Activated T-helper 1 cell treated with anti-CD3 and anti-CD28 coated beads, Interleukin-12 subunit alpha, Interleukin-12 subunit beta, Interleukin-2, Interleukin-4 antibody, amounts not matched to agents 30 ng/mL and 10 ng/mL and 1 ng/mL, durations not matched to agents 14 hours and 24 hours and 36 hours (primary cell): ENCODE measurements at places on chromosomes 1 and 21.

- no peak for DNase-seq
These were observed 82.8 kb upstream of the SOX13 start for GRCh38 chr1:203990118-203990517.

DNA sequence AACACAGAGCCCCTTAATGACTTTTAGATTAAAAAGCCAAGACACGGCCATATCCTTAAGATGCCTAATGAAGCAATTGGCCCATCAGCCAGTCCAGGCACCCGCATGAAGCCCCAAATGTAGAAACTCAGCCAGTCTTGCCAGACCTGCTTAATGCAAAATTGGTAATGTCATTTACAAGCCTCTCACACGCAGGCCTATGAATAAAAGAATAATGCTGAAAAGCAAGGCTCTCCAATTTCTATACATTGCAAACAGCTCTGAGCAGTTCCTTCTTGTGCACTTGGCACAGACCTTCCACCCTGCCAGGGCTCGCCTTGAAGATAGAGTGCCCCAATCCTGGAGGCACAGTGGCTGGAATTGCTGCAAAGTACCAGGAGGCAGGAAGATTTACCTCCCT, 498.9 kb downstream of the NPHP4 start:
- DNase-seq, result no peak

- DNase-seq, result no peak
These were observed 11.8 kb downstream of the DRAM2 start for GRCh38 chr1:111127923-111128643.

- no peak for DNase-seq
These were observed 22.2 kb upstream of the EPHB2 start for GRCh38 chr1:22688466-22688865.

DNA sequence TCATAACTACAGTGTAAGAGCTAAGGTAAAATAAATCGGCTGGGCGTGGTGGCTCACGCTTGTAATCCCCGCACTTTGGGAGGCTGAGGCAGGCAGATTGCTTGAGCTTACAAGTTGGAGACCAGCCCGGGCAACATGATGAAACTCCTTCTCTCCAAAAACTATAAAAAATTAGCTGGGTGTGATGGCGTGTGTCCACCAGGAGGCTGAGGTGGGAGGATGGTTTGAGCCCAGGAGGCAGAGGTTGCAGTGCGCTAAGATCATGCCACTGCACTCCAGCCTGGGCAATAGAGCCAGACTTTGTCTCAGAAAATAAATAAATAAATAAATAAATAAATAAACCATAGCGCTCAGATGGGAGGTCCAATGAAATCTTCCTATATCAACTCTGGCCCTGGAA, 16.7 kb upstream of the FAM110D start:
- DNase-seq, result no peak

GRCh38 chr1:38693031-38693430, 166.5 kb downstream of the RRAGC start:
- DNase-seq, result no peak

- no peak for DNase-seq
These were observed 86.1 kb upstream of the ZNF326 start for GRCh38 chr1:89908672-89909436.

DNA sequence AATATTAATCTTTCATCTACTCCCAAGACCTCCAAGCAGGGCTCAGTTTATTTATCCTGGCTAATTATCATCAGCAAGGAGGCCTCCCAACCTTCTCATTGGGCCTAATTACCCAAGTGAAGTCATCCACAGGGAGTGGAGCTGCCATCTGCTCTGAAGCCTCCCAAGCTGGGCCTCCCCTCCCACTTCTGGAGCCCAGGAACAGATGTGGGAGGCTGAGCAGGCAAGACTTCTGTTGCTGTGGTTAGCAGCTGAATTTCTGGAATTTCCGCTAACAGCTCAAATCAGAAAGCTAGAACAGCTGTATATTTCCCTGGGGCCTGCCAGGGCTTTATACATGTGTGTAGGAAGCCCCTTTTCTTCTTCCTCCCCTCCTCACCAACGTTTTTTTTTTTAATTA, 127.5 kb downstream of the UCK2 start:
- no peak for DNase-seq

- DNase-seq, result no peak
These were observed 17.5 kb upstream of the LAMTOR5 start for GRCh38 chr1:110424699-110425611.

DNA sequence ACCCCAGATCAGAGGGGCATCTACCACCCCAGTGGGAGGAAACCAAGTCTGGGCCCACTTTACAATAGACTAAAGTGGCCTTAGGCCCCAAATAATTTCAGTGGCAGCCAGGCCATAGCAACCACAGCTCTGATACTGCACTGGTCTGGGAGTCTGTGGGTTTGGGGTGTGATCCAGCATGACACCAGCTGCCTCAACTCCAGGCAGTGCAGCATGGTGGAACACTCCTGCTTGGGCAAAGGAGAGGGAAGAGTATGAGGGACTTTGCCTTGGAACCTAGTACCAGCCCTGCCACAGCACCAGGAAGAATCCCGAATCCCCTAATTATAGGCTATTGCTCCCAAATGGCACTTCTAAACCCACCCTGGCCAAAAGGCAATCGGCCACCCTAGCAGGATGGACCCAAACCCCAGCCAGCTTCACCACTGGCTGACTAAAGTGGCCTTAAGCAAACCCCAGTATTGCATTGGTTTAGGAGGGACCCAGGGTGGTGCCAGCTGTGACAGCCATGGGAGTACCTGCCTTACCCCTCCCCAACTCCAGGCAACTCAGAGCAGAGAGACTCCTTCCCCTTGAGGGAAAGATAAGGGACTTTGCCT, 47.1 kb downstream of the PACC1 start:
- DNase-seq, result no peak

GRCh38 chr1:226646026-226646869, 92.8 kb downstream of the ITPKB start:
- no peak for DNase-seq

DNA sequence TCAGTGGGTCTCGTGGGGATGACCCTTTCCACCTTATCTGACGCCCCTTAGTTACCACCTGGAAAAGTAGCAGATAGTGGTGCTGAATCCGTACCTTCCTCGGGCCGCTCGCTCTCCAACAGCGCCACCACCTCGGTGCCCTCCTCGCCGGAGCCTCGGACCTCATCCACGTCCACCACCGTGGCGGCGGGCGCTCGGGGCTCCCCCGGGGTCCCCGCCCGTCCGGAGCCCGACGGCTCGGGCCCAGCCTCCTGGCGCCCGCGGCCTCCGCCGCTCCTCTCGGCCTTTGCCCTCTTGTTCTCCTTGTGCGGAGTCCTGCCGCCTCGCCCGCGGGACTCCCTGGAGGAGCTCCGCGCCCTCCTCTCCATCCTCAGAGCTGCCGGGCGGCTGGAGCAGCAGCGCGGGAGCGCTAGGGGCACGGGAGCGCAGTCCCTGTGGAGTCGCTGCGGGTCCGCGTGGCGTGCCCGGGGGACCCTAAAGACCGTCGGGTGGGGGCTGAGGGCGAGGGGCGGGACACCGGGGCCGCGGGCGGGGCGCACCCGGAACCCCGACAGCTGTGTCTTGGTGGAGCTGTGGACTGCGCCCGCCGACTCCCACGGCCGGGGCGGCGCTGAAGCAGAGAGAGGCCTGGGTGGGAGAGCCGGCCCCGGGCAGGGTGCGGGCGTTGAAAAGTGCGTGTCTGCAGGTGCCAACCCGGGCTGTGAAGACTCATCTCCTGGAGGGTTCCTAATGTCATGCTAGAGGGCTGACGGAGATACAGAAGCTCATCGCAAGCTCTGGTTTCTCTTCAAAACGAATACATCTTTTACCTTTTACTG, at the start of gene NPHS2:
TSS of gene NPHS2 (minus strand) at position 452 of the 818 bp plus-strand sequence. CDS start at position 368, 84 bp downstream.
- DNase-seq, result no peak

DNA sequence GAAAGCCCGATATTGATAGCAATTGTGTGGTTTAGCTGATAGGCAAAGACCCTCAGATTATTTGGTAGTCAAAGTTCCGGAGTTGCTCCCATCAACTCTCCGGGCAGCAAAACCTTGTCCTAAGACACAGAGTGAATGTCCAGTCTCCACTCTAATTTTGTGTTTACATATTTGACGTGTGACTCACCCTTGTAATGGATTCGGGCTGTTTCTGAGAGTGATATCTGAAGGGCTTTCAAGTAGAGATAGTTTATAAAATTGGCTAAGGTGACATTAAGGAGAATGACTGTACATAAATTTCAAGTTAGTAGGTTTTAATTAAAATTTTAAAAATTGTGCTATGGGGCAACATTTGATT, 154.2 kb downstream of the CNIH3 start:
- DNase-seq, result no peak

DNA sequence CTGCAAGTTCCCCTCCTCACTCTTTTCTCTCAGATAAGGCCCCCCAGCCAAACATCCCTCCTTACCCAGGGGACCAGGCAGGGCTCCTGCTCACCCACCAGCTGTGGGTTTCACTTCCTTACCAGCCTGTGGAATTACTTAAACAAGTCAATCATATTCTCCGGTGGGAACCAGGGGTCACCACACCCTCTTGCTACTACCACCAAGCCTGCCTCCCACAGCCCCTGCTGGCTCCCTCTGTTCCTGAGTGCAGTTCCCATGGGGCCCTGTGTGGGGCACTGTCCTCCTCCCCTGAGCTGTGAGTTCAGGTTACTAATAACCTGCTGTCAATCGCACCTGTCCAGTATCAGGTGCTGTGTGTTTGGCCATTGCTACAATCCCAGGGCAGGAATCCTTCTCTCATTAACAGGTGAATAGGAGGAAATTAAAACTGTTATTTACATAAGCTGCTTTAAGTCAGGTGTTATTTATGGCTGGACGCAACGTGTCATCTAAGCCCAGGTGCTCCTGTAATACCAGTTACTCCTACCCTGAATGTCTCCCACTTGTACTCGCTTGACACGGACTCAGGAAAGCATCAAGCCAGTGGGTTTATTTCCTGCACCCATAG, 53.1 kb upstream of the LBR start:
- no peak for DNase-seq

DNA sequence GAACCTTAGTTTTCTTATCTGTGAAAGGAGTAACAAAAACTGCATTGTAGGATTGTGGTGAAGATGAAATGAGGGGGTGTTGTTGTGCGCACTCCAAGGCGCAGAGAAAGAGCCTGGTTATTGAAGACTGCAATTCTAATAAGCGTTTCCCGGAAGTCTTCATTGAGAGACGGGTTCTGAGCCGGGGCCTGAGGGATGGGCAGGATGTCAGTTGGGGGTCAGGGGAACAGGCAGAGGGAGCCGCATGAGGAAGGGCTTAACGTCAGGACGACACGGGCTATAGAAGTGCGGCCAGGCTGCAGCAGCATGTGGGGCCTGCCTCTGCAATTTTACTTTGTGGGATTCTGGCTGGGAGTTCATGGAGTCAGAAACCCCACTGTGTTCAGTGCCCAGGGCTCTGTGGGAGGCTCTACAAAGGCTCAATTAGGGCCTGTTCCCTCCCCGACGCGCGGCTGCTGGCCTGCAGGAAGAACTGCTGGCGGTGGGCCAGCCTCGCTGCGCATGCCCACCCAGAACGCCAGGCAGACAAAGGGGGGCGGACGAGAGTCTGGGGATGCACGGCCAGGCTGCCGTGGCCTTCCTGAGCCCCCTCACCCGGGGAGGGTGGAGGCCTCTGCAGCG, 20.7 kb downstream of the TRIM62 start:
- no peak for DNase-seq

DNA sequence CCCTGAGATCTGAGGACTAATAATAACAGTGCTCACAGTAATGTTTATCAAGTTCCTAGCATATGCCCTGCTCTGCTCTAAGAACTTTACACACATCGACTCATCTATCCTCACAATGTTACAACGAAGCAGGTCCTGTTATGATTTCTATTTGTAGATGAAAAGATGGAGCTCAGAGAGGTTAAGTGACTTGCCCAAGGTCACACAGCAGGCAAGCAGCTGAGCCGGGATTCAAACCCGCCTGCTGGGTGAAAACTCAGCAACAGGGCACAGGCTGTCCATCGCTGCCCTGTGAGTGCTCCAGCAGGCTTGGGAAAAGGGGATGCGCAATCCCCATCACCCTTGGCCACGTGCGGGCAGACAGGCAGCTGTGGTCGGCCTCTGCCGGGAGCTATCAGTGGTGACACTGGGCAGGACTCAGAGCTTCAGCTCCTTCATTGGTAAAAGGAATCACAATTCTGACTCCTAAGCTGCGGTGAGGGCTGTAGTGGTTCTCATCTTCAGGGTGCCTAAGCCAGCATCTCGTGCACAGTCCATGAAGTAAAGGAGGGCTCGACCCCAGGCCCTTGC, 173.3 kb upstream of the KLHDC7A start:
- no peak for DNase-seq

DNA sequence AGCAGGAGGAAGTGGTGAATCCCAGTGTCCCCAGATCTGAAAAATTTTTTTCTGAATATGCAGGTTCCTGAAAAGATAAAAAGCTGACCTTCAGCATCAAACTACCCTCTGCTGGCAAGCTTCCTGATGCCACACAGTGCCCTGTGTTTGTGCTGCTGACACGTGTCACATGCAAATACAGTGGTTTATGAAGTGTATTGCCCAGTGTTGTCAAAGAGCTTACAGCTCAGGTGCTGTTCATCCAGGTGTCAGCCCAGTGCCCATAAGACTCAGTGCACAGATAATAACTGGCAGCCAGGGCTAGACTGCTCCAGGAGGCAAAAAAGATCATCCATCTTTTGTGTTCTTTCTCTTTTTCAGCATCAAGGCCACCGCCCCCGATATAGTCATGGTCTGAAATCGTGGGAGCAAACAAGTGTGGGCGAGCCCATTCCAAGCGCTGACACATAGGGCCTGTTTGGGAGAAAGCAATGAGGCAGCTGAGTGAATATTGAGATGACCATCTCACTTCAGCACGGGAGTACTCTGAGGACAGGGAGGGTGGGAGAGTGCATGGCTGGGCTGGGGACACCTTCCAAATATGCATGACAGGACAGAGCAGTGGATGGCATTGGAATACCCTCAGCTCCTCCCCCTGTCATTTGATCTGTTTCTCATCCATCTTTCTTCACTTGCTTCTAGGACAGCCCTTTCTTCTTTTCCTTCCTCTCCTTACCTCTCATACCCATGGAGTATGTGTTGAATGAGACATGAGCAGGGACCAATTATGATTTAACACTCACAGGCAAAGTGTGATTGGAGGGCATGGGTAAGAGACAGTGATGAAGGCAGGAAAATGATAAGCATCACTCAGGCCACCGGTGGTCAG, 6.4 kb upstream of the KCNK1 start:
- DNase-seq, result no peak

- no peak for DNase-seq
These were observed 511.6 kb downstream of the SMYD3 start for GRCh38 chr1:245995474-245995873.

DNA sequence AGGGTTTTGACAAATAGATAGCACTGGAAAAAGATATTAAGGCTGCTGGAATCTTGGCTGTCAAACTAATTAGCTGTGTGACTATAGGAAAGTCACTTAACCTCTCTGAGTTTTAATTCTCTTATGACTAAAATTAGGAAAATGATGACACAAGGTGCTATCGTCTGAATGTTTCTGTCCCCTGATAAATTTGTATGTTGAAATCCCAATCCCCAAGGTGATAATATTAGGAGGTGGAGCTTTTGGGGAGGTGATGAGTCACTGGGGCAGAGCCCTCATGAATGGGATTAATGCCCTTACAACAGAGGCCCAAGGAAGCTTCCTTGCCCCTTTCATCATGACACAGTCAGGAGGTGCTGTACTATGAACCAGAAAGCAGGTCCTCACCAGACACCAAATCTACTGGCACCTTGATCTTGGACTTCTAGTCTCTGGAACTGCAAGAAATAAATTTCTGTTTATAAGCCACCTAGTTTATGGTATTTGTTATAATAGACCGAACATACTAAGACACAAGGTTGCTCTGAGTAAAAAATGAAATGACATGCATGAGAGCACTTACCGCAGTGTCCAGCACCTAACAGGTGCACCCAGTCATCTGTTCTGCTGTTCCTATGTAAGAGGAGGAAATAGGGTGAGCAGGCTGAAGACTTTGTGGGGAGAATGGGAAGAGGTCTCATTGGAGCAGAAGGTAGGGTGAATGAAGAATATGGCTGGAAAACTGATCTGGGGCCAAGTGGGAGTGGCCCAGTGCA, 26.3 kb upstream of the DISP1 start:
- no peak for DNase-seq
